ENCODE measurements at places on chromosomes 12 and 14.

GRCh38 chr12:46523863-46524770, 151.5 kb upstream of the SLC38A2 start:
- DNase-seq, result no peak

- DNase-seq, result no peak
Observed at GRCh38 chr14:100726550-100727085, at the start of gene DLK1. TSS of gene DLK1 (plus strand) at chr14:100726892. CDS start at chr14:100727069, 177 bp downstream.

DNA sequence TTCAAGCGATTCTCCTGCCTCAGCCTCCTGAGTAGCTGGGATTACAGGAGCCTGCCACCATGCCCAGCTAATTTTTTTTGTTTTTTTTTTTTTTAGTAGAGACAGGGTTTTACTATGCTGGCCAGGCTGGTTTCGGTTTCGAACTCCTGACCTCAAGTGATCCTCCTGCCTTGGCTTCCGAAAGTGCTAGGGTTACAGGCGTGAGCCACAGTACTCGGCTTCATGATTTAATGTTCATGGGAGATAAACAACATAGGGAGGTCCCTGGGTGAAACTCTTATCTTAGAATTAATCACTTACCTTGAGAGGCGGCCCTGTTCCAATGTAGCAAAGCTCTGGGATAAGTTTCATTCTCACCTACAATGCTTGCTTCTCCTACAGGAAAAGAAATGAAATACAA, 48.3 kb downstream of the SEL1L start:
- no peak for DNase-seq

- no peak for DNase-seq
Observed at GRCh38 chr12:4434301-4434700, 11.3 kb downstream of the FGF6 start.

DNA sequence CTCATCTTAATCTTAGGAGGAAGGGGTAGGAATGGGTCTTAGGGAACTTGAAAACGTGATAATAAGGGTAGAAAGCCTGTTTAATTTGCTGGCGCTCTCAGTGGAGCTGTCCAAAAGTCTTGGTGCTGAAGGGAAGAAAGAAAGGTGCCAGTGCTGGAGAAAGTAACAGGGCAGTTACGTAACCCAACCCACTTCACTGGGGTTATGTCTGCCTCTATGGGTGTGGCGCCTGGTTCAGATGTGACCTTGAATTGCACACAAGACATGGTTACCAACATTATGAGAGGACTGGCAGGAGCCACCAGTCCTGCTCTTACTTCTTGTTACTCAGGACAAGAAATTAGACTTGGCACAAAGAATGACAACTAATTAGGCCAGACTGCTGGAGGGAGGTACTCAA, 18.6 kb upstream of the GPATCH2L start:
- peak; percentile 75 for DNase-seq

- DNase-seq, result no peak
Observed at GRCh38 chr14:44168566-44168965, 338.5 kb downstream of the FSCB start.

DNA sequence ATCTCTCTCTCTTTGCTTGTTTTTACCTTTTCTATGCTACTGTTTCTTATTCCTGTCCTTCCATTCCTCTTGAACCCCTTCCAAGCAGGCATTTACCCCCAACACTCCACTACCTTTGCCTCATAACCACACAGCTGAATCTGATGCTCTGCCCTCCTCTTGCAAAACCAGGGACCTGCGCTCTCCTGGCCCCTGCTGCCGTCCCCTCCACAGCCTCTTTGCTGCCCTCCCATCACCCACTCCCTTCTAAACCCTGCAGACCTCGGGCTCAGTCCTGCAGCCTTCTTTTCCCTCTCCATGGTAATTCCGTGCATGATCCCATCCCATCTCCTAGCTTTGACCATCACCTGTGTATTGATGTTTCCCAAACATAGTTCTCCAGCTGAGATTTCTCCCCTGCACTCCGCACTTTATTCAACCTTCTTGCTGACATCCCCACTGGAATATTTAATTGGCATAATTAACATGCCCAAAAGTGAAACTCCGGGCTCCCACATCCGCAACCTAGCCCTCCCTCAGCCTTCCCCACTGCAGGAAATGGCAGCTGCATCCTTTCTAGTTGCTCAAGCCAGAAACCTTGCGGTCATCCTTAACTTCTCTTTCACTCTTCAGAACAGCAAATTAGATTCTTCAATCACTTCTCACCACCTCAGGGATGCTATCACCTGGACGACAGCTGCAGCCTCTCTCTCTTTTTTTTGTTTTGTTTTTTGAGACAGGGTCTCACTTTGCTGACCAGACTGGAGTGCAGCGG, 16.0 kb downstream of the FIGNL2 start:
- DNase-seq, result no peak

Measured in Karpas-422 (cell line).